Stimulated activated memory B cell treated with anti-CD40 and anti-IgM and Interleukin-4, amounts not matched to agents 10 μg/mL and 1 μg/mL and 100 μg/mL, for 72 hours (primary cell): ENCODE measurements at places on chromosomes 6 and 20.

- no peak for ATAC-seq
Measured at GRCh38 chr6:84450018-84450417, 222.6 kb upstream of the CEP162 start.

GRCh38 chr20:63861365-63861934, at the start of gene ABHD16B:
Gene ABHD16B, plus strand, starts transcription at chr20:63861498. Its CDS starts 43 bp downstream, at chr20:63861541.
- no peak for ATAC-seq

GRCh38 chr6:14131579-14131978, 14.0 kb downstream of the CD83 start:
- no peak for ATAC-seq

DNA sequence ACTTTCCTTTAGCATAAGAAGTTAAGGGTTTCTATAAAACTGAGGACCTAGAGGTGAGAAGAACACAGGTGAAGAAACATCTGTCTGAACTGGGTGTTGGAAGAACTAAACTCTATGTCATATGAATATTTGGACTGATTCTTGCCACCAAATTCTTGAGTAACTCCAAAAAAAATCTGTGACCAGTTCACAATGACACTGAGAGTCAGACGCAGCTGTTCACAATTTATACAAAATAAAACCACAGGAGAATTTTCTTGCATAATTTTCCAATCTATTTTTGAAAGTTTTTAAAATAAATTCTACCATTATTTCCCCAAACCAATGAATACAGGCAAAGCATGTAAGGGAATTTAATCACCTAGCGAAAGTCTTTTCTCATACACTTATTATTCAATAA, 148.1 kb upstream of the TCF21 start:
- no peak for ATAC-seq

GRCh38 chr6:118739696-118740353, 88.4 kb upstream of the CEP85L start:
- ATAC-seq = no peak
